ENCODE measurements at places on chromosomes 7 and 10.

DNA sequence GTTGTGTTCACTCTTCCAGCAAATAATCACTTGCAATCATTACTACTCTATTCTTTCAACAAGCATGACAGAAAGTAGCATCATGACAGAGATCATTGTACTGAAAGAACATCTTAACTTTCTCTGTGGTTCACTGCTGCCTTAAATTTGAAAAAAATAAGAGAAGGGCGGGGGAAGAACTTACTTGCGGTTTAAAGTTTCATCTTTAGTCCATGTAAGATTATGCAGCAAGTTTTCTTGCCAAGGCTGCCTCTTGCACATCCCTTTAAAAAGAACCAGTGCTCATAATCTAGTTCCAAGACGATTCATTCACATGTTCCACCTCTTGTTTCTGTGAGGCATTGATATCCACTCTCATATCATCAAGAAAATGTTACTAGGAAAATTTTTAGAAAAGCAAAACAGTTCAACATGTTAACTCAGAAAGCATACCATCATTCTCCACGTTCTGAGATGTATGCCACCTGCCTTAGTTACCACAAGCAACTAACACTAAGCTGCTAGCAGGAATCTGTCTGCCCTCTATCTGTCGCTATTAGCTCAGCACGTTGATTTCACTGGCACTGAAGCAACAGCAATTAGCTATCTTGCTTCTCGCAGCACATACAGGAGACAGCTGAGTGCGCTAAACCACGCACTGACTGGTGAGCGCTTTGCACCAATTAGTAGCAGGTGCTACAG is at the start of gene PCDH15:
TSS of gene PCDH15 (minus strand) at position 491 of the 681 bp plus-strand sequence. CDS start 136,969 bp downstream, outside the sequence.
- DNase-seq, result no peak

DNA sequence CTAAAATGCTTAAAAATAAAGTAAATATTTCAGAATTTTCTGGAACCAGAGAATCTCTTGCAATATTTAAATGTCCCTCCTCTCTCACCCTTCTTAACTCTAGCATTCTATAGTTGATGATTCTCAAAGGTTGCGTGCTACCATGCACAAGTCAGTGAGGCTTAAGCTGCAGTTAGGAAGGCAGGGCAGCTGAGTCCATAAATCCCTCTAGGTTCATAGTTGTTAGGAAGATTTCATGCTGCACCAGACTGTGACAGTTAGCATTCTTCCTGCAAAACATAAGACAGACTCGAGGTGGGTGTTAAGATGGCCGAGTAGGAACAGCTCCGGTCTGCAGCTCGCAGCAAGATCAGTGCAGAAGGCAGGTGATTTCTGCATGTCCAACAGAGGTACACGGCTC is 70.6 kb downstream of the MET start:
- DNase-seq, result no peak

GRCh38 chr10:113045147-113046055 is 95.4 kb downstream of the TCF7L2 start:
- DNase-seq, result no peak

GRCh38 chr10:77223526-77224460 is 413.8 kb downstream of the KCNMA1 start:
- DNase-seq, result no peak

DNA sequence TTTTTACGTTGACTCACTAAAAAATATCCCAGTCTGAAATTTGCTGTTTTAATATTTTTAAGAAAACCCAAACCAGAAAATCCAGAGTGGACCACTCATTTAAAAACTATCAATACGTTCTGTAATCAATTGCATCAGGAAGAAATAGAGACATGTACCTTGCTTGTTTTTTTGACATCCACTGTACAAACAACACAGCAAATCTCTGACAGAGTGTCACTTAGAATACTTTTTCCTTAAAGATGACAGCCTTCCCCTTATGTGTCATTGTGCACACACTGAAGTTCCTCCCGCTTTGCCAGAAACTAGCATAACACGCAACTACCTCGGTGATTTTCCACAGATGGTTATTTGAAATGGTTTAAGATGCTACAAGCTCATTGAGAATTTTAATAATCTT is 321.7 kb upstream of the PFKP start:
- no peak for DNase-seq

GRCh38 chr7:75575488-75576121 is 83.5 kb downstream of the SPDYE5 start:
- DNase-seq, result no peak

- no peak for DNase-seq
Measured at GRCh38 chr10:71725998-71726579, 6.5 kb upstream of the C10orf105 start.

DNA sequence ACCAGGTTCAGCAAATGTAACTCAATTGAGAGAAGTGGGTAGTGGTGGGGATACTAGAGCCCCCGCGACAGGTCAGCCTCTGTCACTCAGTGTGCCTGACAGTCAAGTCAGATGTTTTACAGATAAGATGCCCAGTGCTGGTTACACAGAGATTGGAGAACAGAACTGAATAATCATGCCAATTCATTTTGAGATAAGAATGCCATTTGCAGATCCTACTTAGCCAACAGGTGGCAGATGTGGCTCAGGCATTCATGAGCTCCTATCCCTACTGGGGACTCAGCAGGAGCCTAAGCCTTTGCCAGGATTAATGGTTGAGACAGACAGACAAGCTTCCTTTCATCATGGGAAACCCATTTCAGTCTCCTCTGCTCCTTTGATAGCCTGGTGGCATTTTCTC is 137.8 kb downstream of the MAPK8 start:
- no peak for DNase-seq

DNA sequence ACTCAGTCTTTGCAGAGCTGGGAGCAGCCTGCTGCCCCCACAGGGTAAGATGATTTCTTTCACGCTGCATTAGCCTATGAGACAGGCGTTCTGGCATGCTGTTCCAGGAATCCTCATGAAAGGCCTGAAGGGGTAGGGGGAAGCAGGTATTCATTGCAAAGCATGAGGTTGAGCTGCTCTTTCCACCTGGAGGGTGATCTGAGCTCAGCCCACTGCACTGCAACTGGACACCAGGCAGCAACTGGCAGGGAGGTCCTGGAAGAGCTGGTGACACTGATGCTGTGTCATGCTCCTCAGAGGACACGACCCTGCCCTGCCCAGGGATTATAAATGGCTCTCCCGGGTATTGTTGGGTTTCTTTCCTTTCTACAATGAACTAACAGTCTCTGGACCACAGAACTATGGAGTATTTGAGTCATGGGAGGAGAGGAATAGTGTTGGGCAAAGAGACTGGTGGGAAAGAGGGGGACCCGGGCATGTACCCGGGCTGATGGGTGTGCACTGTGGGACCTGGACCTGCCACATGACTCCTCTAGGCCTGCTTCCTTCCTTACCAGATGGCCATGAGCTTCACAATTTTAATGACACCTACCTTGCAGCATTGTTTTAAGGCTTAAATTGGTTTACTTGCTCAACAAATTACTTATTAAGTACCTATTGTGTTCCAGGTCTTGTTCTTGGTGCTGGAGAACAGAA is 24.3 kb downstream of the SLC25A28 start:
- DNase-seq, result no peak

DNA sequence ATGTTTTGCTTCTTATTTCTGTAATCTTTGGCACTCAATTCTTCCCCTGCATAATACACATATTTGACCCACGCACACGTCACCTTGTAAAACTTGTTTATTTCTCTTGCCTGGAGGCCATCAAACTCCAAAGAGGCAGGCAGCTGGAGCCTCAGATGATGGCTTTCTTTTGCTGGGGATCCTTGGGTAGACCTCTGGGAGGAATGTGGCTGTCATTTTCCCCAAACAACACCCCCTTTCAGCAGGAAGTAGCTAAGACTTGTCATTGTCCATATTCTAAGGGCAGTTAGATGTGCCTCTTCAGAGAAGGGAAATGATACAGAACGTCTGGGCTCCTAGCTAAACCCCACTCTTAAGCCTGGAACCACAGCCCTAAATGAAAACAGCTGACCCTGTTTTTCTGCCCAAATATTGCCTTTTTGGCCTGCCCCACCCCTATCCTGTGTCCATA is 111.3 kb downstream of the ITGB8 start:
- no peak for DNase-seq

- no peak for DNase-seq
Measured at GRCh38 chr7:92973974-92974373, 137.6 kb upstream of the CDK6 start.

- no peak for DNase-seq
Measured at GRCh38 chr10:69961881-69962745, 90.5 kb upstream of the MACROH2A2 start.

DNA sequence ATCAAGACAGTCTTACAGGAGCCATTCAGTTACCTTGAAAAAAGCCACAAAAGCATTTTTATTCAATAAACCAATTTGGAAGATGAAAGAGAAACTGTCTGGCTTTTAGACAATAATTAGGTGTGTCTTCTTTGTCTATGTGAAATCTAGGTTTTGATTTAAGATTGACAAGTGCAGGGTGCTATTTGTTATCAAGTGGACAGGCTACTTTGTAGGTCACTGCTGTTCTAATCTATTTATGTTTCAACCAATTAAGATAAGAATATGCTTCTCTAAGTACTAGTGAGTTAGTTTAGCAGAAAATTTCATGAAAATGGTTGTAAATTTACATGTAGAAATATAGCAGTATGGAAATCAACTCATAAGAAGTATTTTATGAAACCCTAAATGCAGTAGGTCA is 177.5 kb downstream of the CACNA2D1 start:
- DNase-seq, result no peak

DNA sequence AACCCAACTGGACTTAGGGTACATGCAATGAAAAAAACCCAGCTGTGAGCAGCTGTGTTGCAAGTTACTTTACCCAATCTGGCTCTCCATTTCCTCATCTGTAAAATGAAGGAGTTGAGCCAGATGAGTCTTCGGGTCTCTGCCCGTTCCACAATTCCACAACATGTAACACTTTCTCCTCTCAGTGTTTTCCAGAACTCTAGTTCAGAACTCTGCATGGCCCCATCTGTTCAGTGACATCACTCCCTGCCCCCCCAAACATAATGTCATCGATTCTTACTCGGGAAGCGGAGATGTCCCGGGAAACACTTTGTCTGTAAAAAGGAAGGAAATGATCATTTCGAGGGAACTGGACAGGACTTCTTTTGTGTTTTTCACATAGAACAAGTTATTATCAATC is 2.5 kb downstream of the SH3PXD2A start:
- no peak for DNase-seq

GRCh38 chr7:144027070-144027469 is 21.7 kb upstream of the OR2A5 start:
- DNase-seq, result no peak

- no peak for DNase-seq
Measured at GRCh38 chr7:88233828-88234227, 14.0 kb upstream of the SRI start.

DNA sequence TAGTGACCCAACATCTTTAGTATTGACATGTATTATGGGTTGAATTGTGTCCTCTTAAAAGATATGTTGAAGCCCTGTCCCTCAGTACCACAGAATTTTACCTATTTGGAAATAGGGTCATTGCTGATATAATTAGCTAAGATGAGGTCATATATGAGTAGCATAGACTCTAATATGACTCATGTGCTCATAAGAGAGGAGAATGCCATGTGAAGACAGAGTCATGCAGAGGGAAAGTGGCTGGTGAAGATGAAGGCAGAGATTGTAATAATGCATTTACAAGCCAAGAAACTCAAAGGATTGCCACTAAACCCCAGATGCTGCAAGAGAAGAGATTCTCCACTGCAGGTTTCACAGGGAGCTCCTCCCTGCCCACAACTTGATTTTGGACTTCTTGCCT is 496.4 kb downstream of the KIF20B start:
- no peak for DNase-seq

DNA sequence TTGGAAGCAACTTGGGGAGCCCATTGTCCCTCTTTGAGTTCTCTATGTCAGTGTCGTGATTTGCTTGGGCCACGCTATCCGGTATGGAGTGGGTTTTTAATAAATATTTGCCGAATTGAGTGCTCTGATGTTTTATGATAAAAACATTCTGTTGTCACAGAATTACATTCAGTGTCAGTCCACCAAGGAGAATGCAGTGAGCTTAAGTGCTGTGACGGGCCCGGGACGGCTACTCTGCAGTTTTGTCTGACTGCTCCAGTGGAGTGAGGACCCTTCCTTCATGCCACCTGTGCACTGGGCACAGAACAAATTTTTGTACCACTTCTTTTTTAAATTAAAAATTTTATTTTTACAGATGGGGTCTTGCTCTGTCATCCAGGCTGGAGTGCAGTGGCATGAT is 76.0 kb downstream of the CARD11 start:
- no peak for DNase-seq

DNA sequence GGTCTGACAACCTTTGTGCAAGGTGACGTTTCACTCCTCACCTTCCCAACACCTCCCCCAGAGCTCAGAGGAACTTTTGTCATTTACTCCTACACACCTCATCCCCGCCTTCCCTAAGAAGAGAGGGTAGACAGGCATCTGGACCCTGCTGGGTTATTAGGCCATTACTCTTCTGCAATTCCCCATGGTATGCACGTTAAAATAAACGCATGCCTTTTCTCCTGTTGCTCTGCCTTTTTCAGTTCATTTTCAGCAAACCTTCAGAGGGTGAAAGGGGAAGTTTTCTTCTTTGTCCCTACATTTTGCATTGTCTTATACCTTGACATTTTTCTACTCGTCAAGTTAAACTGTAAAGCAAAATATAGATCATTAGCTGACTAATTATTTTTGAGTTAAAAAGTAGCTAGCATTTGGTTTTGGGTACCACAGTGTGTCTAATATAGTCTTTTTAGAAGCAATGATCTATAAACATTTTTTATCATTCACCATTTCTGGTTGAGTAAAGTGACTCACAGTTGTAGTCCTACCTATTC is 10.5 kb upstream of the EDRF1 start:
- no peak for DNase-seq

- no peak for DNase-seq
Measured at GRCh38 chr7:106094780-106095179, 17.3 kb downstream of the SYPL1 start.

Measured in activated effector memory CD4-positive, alpha-beta T cell treated with Interleukin-2 at 50 U/mL for 16 hours (primary cell).